Iris pigment epithelial cell (primary cell): ENCODE measurements at places on chromosomes 6 and 20.

DNA sequence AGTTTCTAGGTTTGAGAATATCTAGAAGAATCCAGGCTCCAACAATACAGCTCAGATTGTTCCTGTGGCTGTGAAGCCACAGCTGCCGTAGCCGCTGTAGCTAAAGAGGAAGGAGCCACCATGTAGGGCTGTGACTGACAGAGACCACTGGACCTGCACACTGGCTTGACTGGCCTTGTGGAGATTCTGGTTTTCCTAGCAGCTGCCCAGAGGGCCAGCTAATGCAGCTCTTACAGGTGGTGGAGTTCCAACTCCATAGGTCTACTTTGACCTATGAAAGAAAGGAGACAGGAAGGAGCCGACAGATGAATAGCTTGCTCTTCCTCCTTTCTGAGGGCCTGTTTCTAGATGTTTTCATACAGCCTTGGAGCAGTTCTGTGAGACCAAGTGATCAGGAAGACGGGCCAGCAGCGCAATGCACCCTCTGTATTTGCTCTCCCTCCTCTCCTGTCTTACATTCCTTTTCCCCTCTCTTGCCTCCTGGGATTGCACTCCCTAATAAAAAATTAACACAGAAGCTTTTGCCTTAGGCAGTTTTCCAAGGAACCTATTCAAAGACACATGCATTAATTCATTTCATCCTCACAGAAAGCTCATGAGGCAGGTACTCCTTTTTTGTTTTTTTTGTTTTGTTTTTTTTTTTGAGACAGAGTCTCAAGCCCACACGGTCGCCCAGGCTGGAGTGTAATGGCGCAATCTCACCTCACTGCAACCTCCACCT lies 51.8 kb upstream of the MYB start:
- no peak for DNase-seq

DNA sequence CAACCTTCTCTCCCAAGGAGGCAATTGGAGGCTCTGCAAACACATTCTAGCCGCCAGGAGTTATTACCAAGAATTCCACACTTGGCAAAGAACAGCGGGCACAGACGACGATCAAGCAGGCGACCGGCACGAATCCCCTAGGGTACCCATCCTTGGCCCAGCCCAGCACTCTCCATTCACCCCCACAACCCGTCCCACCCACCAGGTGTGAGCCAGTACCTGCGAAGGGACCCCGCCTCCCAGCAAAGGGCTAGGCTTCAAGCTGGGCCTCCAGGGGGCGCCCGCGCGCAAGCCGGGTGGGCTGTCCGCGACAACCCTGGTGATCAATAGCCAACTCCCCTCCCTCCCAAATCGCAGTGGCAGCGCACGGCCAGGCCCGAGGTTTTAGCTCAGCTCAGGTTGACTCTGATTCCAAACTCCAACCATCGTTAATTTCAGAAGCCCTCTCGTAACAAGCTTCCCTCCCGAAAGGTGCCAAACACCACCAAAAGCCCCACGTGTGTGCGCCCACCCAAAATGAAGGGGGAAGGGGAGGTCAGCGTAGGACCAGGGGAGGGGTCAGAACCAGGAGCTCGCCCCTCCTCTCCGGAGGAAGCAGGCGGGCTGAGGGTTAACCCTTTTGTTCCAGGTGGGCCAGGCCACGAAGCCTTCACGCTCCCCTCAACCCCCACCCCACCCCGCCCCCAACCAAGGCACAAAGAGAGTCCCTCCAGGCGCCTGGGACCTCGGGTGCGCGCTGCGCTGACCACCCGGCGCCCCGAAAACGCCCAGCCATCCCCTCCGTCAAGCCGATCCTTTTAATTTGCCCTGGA lies 2.1 kb downstream of the SALL4 start:
- peak; percentile 24 for DNase-seq

GRCh38 chr6:137043710-137044365 lies 927 bp downstream of the IL20RA start:
- peak; percentile 47 for DNase-seq

GRCh38 chr6:127347178-127347577 lies 3.8 kb upstream of the ECHDC1 start:
- DNase-seq = peak; percentile 75

- DNase-seq = peak; percentile 28
These were observed 140.5 kb downstream of the BTBD3 start for GRCh38 chr20:12058216-12058615.

GRCh38 chr20:61135968-61136367 lies 116.1 kb upstream of the CDH4 start:
- no peak for DNase-seq

DNA sequence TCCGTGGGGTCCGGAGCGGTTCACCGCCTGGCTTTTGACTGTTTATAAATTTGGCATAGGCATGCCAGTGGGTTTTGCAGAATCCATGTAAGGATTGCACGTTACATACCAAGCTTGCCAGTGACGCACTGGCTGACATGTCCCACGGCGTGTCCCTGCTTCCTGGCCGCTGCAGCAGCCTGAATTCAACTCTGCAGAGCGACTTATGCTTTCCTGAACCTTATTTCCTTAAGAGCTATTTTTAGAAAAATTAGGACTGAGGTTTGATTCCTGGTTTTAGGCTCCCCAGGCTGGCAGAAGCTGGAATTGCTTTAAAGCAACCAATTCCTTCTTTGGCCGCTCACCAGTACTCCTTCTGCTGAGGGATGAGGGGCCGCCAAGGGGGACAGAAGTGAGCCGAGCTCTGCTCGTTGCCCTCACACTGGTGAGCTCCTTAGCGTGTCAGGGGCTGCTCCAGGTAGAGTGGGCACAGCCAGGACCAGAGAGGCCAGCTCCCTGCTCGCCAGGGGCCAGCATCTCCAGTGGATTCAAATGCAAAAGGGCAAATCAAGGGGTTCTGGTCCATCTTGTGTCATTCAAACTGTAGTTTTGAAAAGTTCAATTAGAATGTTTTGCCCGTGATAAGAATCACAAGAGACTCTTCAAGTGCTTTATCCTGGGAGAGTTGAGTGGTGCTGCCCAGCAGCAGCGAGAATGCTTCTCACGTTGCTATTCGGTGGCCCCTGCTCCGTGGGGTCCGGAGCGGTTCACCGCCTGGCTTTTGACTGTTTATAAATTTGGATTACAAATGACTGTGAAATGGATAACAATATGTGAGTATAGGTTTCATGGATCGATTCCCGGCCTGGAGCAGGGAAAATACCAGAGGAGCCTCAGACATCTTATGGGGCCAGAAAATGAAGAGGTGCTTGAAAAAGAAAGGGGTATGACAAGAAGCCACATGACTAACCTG lies 17.5 kb upstream of the IRF4 start:
- no peak for DNase-seq

DNA sequence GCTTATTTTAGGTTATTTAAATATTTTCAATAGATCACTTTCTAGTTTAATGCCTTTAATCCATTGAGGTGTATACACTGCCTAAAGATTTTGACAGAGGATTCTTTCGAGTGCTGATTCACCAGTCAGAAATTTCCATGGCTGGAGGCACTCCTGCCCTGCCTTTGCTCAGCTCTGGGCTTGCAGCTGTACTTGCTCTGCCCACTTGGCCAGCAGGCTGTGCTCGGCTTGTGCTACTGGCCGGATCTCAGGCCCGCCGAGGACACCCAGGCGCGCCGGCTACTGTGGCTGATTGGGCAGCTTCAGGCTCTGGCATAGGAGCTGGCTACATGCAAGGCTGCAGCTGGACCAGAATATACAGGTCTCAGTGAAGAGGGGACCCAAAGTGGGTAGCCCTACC lies 675.1 kb upstream of the MMS22L start:
- DNase-seq = peak; percentile 16

GRCh38 chr6:122049341-122049740 lies 350.1 kb upstream of the HSF2 start:
- DNase-seq = peak; percentile 54

DNA sequence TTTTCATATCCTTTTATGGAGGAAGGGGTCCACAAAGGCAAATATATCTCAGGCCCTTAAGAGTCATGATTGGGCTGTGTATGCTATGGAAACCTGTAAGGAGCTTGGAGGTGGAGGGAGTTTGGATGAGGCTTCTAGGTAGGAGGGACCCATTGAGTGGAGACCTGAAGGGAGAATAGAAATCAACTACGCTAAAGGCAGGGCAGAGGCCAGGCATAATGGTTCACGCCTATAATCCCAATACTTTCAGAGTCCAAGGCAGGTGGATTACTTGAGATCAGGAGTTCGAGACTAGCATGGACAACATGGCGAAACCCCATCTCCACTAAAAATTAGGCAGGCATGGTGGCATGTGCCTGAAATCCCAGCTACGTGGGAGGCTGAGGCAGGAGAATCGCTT lies 34.4 kb upstream of the ZNF217 start:
- DNase-seq = no peak

DNA sequence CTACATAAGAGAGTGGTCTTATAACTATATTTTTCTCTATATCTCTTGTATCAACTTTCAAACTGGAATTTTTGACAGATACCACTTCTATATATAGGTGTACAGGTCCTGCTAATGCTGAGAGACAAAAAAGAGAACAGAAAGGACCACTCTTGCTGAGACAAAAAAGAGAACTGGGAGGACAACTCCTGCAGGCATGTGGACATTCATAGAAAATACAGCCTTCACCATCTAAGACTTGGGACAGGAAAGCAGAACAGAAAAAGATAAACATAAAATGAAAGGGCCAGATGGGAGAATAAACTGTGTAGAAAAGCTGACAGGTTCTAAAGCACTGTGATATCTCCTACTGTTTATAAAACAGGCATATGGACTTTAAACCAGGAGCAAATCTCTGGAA lies 541.0 kb upstream of the ADGRB3 start:
- DNase-seq = no peak

GRCh38 chr6:53731866-53732636 lies 62.8 kb upstream of the LRRC1 start:
- peak; percentile 31 for DNase-seq

- peak; percentile 55 for DNase-seq
These were observed 45.8 kb downstream of the GINS1 start for GRCh38 chr20:25453035-25453810.
